ENCODE measurements at places on chromosomes 6 and 20.

DNA sequence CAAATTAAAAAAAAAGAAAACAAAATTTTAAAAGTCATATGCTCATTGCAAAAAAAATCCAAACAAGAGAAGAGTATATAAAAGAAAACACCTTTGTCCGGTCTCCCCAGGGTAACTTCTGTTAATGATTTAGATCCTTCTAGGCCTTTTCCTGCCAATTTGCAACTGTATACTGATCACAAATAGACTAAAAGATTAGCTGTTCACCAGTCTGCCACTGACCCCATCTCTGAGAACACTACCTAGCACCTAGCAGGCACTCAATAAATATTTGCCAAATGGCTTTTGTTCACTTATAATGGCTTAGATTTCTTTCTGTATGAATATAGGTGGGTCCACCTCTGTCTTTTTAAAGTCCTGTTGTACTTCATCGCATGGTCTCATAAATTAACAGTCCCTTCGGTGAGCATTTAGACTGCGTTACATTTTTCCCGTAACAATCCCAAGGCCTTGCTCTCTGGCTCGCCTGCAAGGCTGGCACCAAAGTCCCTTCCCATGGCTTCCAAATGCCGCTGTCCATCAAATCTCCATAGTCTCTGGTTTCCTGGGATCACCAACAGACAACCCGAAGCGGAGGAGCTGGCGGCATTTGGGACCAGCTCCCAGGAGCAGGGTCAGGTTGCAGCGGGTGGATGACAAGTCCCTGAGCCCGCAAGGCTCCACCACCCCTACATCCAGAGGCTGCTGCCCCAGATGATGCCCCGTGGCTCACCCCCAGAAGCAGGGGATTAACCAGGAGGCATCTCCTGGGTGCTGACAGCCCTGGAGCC, 11.8 kb downstream of the JPH2 start:
- DNase-seq, result no peak

DNA sequence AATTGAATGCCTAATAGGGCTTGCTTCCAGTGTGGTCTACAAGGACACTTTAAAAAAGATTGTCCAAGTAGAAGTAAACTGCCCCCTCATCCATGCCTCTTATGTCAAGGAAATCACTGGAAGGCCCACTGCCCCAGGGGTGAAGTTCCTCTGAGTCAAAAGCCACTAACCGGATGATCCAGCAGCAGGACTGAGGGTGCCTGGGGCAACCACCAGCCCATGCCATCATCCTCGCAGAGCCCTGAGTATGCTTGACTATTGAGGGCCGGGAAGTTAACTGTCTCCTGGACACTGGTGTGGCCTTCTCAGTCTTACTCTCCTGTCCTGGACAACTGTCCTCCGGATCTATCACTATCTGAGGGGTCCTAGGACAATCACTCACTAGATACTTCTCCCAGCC, 411.5 kb downstream of the TENT5A start:
- DNase-seq, result no peak

- no peak for DNase-seq
Observed at GRCh38 chr20:34663213-34663943, 13.5 kb downstream of the PIGU start.

DNA sequence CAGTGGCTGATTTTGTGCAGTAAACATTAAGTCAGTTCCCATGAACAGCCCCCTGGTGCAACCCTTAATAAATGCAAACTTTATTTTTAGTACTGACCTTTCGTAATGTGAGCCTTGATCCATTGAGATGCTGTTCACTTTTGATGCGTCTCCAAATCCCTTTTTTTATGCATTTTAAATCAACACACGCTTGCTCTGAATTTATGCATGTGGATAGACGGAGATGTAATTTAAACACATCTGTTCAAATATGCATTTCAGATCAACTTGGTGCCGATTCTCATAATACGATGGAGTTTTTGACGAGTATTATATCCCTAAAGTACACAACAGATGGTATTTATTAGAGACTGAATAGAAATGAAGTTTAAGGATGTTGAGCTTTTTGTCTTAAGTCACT, 505.7 kb downstream of the CDKAL1 start:
- no peak for DNase-seq

- DNase-seq, result no peak
Observed at GRCh38 chr20:18276821-18277220, 11.5 kb upstream of the ZNF133 start.

DNA sequence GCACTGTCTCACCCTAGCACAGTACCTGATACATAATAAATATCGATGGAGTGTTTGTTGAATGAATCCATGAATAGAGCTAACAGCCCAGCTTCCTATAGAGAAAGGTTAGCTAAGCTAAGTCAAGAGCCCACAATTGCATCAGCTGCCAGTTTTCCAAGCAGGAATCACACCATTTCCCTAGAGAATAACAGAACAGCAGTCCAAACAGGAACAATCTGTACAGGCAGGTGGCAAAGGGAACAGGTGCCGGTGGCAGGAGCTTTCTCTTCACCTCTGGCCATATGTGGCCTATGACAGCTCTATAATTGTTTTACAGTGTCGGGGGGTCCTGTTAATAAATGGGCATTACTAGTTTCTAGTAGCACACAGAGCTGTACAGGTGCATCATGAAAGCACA, 38.8 kb downstream of the ISM1 start:
- no peak for DNase-seq

DNA sequence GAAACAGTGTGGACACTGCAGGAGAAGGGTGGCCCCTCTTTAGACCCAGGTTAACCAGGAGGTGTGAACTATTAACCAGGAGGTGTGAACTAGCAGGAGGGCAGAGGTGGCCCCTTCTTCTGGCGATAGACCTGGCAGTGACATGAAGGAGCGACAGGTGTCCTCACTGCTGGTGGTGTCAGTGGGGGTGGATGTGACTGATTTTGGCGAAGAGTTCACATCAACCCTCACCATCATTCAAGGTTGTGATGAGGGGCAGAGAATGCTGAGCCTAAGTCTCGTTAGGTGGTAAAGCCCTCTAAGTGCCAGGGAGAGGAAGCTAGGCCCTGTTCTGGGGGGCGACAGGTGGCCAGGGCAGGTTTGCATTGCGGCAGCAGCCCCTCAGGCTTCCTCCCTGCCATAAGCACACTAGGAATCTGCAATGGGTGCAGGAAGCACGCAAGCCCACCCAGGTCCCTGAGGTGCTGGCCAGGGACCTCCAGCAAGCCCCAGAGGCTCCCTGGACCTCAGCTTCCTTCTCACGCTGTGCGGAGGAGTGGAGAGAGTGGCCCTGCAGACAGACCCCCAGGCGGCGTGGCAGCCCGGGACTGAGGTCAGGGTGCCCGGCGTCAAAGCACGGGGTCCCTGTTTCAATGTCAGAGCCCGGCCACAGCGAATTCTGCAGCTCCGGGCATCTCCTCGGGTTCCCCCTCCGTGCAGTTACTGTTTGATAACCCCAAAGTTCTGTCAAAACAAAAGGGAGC, 13.7 kb downstream of the NPEPL1 start:
- DNase-seq, result no peak

GRCh38 chr6:19827247-19827646, 9.9 kb upstream of the ID4 start:
- DNase-seq, result no peak

DNA sequence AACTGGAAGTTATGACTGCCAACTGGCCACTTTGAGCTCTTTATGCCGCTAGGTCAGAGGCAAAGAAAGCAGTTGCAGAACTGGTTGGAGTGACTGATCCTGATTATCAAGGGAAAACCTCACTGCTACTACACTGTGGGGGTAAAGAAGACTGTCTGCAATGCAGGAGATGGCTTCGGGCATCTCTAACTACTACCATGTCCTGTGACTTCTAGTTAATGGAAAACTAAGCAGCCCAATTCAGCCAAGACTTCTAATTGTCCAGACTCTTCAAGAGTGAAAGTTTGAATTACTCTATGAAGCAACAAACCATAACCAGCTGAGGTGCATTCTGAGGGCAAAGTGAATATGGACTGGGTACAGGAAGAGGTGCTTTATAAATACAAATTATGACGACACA, 773.6 kb upstream of the SLC35B3 start:
- no peak for DNase-seq

- DNase-seq, result no peak
Observed at GRCh38 chr6:149084026-149084425, 233.5 kb upstream of the TAB2 start.

- no peak for DNase-seq
Observed at GRCh38 chr20:1870792-1871550, 24.2 kb upstream of the SIRPA start.

Data from stimulated activated CD8-positive, alpha-beta memory T cell treated with anti-CD3 and anti-CD28 coated beads, Interleukin-2, amount 100 ng/mL, for 1 hour (primary cell).